Activated T-cell treated with anti-CD3 and anti-CD28 coated beads, Interleukin-2, amount 50 U/mL, for 1 hour (primary cell): ENCODE measurements at places on chromosomes 5 and 9.

DNA sequence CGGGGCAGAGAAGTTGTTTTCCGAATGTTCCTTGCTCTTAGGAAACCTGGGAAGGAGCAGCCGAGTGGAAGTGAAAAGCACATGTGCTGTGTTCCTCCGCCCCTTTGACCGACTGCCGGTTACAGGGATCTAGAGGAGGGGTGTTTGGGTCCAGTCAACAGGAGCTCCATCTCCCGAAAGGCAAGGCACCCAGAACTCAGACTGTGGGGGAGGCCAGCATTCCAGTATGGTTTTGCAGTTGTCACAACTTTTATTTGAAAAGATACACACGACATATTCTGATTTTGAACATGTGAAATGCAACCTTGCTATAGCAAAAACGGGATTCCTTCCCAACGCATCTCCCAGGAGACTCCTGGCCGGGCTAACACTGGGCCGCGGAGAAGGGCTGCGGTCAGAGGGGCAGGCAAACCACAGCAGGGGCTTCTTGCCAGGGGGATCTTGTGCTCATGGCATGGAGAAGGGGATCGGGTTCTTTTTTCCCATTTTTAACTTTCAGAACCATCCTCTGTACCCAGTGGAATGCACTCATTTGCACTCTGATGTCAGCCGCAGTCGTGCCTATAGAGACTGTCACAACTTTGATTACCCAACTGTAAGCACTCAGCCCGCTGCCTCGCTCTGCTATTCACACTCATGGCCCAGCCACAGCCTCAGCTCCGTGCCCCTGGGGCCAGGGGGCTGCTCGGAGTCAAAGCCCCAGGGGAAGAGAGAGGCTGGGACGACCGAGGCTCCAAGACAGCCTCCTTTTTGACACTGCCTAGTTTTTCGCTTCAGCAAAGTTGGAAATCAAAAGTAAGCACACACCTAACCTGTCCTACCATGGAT lies 3.9 kb downstream of the QRFP start:
- no peak for DNase-seq

DNA sequence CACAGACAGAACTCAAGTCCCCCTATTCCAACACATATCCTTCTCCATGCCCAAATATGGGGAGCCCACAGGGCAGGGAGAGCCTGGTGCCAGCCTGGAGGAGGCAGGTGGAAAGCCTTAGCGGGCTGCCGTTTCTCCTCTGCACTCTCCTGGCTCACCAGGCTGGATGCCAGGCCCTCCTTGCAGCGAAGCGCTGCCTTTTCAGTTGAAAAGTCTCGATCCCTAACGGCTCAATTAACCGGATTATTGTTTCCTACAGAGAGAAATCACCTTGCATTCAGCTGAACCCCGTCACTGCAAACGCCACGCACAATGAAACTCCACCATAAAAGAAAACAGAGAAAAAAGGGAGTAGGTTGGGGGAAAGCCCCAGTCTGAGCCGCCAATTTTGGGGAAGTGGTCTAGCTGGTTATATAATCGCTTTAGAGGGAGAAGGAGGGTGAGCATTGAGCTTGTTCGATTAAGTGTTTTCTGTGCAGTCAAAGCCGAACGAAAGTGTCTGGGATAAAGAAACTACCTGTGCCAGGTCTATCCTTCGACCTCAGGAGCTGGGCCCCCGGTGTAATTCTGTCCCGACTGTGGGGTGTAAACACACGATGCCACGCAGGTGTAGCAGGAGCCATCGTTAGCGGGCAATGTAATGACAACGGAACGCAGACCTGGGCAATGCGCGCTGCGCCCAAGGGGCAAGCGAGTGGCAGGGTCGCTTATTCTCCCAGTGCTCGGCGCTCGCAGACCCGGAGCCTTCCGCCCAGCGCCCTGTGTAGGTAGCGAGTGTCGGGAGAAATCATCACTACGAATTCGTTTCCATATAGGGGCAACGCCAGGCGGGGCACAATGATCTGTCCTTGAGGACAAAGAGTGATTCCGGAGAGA lies 3.8 kb downstream of the BARHL1 start:
- DNase-seq: no peak

- DNase-seq: no peak
These were observed 955 bp downstream of the QRFP start for GRCh38 chr9:130895481-130896232.

DNA sequence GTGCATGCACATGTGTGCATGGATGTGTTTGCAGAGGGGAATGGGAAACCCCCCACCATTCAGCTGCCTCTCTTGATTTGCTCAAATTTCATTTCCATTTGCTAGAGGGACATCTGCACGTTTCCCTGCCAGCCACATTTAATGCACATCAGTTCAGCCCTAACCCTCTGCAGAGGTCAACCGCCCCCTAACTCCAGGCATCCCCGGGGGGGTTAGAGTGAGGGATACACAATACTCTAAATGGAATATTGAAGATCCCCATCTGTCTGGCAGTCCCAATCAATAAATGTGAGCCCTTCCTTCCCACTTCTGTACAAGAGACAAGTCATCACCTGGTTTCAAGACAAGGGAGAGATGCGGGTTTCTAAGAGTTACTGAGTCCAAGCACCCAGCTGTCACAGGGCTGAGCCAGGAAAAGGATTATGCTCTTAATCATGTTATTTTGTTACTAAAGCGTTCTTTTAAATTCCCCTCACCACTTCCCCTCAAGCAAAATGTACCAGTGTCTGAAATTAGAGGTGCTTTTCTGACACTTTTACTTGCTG lies 134.1 kb downstream of the SEMA6A start:
- DNase-seq: no peak

DNA sequence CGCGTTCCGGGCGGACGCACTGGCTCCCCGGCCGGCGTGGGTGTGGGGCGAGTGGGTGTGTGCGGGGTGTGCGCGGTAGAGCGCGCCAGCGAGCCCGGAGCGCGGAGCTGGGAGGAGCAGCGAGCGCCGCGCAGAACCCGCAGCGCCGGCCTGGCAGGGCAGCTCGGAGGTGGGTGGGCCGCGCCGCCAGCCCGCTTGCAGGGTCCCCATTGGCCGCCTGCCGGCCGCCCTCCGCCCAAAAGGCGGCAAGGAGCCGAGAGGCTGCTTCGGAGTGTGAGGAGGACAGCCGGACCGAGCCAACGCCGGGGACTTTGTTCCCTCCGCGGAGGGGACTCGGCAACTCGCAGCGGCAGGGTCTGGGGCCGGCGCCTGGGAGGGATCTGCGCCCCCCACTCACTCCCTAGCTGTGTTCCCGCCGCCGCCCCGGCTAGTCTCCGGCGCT lies at the start of gene DAPK1:
Gene DAPK1 (plus strand): TSS at position 264 of the 442 bp plus-strand sequence. CDS start 1,211 bp downstream, outside the sequence.
- DNase-seq: no peak

DNA sequence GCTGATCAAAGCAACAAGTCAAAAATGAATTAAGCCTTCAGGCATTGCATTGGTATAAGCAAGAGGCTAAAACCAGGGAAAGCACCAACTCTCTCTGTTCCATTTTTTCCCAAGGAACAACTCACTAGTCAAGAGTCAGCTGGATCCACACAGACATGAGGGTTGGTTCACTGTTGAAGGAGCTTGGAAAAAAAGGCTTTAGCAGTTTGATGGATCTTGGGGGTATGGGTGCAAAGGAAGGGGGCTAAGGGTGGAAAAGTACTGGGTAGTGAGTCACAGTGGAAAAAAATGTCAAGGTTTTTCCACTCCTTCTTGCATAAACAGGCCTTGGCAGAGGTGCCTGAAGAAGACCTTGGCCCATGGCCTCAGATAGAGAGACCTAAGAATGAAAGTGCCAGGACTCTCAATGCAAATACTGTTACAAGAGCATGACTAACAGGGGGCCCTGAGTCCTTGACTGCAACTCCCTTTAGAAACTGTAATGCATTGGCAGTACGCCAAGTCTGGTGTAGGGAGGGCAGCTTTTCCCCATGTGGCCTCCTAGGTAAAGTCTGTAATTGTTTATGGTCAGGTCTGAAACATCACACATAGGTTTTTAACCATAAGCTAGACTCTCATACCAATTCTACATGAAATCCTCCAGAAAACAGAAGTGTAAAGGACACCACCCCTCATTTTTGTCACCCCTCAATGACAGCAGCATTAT lies 23.7 kb downstream of the ACTL7A start:
- DNase-seq: no peak

- no peak for DNase-seq
These were observed 55.7 kb downstream of the SUSD1 start for GRCh38 chr9:112119225-112120029.

- no peak for DNase-seq
These were observed 2244.0 kb upstream of the ACO1 start for GRCh38 chr9:30140407-30140806.

DNA sequence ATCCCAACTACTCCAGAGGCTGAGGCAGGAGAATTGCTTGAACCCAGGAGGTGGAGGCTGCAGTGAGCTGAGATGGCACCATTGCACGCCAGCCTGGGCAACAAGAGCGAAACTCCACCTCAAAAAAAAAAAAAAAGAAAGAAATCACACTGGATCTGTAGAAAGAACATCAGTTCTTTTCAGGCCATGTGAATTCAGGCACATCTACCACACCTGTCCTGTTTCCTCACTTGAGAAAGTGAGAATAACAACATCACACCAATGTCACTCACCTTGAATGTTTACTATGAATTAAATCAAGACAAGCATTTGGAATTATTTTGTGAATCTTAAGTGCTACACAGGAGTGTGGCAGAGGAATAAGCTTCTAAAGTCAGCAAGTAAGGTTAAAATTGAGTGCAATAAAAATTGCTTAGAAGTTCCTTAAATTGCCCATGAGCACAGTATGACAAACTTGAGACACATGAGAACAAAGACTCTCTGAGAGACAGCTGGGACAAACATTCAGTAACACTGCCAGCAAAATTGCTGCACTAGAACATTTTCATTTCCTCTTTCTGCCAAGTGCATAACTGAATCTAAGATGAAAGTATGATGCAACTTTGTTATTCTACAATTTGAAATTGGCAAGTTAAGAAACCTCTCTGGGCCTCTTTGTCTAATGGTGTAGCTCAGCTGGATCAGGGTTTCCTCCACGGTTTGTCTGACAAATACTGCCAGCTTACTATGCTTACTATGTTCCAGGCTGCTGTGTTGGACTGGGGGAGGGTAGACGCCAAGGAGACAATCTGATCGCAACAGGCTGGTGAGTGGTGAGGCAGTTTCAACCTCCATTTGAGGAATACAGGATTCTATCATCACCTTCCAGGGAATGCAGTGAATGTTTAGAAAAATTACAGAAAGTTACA lies 1.9 kb upstream of the RIC1 start:
- DNase-seq: peak; percentile 34

DNA sequence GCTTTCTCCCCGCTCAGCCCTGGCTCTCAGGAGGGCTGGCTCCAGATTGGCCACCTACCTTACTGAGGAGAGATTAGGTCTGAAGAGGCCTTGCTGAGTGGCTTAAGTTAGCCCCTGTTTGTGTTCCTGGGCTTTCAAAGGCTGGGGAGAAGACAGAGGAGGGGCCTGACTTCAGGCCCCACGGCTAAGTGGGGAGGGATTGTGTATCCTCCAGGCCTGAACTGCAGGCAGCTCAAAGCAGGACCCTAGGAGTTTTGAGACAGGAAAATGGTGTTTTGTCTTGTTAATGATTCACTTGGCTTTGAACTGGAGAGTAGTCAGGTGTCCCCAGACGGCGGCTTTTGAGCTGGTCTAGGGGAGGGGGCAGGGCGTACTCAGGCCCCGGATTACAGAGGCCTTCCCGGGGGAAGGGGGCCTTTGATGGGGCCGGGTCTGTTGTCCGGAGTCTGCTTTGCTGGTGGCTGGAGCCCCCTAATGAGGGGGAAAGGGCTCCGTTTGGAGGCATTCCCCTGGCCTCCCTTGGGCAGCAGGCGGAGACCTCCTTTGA lies 162.0 kb upstream of the SMIM23 start:
- no peak for DNase-seq

GRCh38 chr9:123399803-123400378 lies 43.9 kb downstream of the CRB2 start:
- no peak for DNase-seq

DNA sequence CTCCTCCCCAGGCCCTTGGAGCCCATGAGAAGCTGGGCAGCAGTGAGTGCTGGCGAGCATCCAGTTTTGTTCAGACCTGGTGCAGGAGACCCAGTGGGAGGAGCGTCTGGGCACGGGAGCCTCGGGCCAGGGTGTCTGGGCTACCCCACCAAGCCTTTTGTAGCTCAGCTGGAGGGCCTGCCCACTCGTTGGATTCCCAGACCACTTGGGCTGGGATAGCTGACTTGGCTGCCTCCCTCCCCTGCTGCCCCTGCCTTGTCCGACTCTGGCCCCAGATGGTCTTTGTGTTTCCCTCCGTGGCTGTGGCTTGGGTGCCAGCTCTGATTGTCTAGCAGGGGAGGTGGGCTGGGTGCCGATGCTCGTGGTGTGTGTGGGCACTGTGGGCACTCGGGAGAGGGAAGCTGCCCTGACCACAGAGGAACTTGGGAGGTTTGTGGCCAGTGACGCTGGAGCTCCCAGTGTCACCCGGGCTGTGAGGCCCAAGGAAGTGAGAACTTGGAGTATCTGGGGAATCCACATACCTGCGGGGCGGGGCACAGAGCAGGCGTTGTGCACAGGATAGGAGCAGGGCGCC lies 47.3 kb downstream of the WNK2 start:
- no peak for DNase-seq

DNA sequence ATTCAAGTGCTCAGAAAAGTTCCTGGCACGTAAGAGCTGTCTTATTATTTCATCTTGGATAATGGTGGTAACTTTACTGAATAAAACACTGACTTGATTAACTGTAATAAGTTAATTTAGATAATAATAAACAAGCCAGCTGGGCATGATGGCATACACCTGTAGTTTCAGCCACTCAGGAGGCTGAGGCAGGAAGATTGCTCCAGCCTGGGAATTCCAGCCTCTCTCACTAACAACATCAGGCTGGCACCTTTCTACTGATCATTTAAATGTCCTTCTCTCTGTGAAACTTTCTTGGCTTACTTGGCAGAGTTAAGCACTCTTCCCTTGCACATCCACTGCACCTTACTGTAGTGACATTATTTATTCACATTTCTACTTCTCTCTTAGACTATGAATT lies 20.0 kb downstream of the STOM start:
- DNase-seq: no peak

DNA sequence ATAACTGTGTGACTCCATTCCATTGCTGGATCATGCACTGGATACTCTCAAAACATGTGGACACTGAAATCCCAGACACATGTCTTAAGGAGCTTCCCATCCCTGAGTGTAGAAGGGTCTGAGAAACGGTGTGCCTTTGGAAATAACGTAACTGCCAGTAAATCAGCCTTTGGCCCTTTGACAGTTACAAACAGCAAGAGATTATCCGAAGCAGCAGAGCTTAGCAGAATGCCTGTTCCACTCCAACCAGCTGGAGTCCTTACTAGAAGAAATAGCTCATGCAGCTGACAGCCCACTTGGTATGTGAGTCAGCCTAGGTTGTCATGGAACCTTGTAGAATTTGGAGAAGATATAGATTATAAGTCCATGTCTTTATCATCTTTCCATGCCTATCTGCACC lies 7.0 kb downstream of the TMEM252 start:
- no peak for DNase-seq

- no peak for DNase-seq
These were observed 155.4 kb upstream of the ANKH start for GRCh38 chr5:15026944-15027343.
